ENCODE measurements at places on chromosomes 6 and 20.

GRCh38 chr6:28161410-28162079 lies 19.9 kb downstream of the ZKSCAN8 start:
- peaks cover 32% of the 10 kb centered on the region for H3K36me3 ChIP-seq
- H3K4me3 ChIP-seq, result no peak overlapping the region
- H3K27me3 ChIP-seq, result no peaks in the 10 kb centered on the region
- no peak overlapping the region for H3K27ac ChIP-seq

DNA sequence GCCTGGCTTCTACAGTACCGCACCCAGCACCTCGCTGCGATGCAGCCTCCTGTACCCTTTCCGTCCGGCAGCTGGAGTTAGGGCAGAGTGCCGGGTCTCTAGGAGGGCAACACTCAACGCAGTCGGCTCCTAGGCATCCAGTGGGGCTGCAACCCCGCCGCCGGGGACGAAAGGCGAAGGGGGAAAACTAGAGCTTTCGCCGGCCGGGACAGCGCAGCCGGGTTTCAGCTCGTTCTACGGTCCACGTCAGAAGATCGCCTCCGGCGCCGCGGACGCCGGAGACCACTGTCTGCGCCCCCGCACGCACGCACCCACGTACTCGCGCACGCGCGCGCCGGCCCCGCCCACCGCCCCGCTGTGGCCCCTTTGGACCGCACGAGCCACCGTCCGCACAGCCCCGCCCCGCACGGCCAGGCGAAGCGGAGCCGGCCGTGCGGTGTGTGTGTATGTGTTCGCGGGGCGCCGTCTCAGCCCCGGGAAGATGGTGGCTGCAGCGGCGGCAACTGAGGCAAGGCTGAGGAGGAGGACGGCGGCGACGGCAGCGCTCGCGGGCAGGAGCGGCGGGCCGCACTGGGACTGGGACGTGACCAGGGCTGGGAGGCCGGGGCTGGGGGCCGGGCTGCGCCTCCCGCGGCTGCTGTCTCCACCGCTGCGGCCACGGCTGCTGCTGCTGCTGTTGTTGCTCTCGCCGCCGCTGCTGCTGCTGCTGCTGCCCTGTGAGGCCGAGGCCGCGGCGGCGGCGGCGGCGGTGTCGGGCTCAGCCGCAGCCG lies at the start of gene ATRN:
TSS of gene ATRN (plus strand) at position 392 of the 770 bp plus-strand sequence. CDS start at position 482, 90 bp downstream.
- H3K4me1 ChIP-seq, result peaks cover 28% of the 10 kb centered on the region
- peak within 1 kb of the TSS; percentile 91 for H3K4me3 ChIP-seq
- DNase-seq, result peak; percentile 95
- peaks cover 5% of the 10 kb centered on the region for H3K36me3 ChIP-seq
- peaks cover 12% of the 10 kb centered on the region for H3K27me3 ChIP-seq

- peak overlapping the region; percentile 65 for H3K27ac ChIP-seq
- peaks cover 4% of the 10 kb centered on the region for H3K27me3 ChIP-seq
- no peak for DNase-seq
- peaks cover 6% of the 10 kb centered on the region for H3K4me1 ChIP-seq
Observed at GRCh38 chr20:38198238-38198861, 33.3 kb upstream of the TGM2 start.

DNA sequence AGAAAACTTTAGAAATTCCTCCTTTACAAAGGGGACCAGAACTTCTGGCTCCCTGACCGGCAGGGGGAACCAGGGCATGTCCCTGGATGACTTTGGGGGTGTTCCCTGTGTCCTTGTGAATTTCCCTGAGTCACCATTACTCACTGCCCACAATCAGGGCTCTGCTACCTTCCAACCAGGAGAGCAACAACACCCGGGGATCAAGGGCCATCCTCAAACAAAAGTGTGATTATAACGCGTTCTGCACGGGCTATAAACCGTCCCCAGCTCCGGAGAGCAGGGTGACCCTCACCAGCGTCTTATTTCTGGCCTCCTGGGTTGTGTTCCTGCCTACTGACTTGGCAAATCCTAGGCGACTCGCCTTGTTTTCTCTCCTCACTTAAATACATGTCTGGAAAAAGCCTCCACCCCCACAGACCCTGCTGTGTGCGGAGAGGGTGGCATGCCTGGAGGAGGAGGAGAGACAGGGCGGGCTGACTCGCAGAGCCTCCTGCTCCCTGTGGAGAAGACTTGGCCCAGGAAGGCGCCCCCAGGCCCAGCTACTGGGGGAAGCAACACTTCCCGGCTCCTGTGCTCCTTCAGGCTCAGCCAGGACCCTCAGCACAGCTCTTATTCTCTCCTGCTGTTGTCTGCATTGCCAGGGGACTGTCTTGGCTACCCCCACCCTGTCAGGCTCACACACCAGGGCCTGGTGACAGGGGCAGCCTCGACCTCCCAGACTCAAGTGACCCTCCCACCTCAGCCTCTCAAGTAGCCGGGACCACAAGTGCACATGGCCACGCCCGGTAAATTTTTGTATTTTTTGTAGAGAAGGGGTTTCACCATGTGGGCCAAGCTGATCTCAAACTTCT lies 54.1 kb downstream of the FGD2 start:
- no peak overlapping the region for H3K4me3 ChIP-seq
- H3K27me3 ChIP-seq, result no peaks in the 10 kb centered on the region
- no peaks in the 10 kb centered on the region for H3K36me3 ChIP-seq
- peak overlapping the region; percentile 95 for H3K27ac ChIP-seq
- DNase-seq, result peak; percentile 39

DNA sequence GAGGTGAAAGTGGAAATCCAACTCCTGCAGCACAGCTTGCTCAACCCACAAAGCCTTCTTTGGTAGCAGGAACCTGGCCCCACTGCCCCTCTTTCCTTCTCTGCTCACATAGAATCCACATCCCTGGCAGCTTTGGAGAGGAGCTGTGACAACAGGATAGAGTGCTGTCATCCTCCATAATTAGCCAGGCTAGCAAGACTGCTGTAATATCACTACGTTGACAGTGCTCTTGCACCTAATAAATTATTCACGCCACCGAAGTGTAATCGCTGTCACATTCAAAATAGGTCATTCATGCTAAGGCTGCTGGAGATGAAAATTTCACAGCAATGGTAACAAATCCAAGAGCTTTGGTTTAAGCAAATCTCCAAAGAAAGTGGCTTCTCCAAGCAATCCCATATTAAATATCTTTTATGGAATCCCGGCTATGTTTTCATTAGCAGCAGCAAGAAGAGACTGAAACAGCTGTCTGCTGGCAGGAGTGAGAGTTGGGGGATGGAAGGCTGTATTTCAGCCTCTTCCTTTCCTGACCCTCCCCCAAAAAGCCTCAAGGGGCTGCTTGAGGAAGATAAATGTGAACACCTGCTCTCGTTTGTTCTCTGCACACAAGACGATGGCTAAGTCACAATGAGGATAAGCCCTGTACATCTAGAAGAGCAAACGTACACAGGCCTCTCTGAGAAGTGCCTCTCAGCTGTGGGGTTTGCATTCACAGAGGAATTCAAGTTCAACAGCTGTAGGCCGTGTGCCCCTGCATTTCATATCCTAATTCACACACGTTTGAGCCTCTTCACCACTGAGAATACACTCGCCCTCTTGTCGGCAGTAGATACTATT lies 16.5 kb downstream of the RIPOR2 start:
- peaks cover 27% of the 10 kb centered on the region for H3K4me1 ChIP-seq
- H3K4me3 ChIP-seq, result peak overlapping the region; percentile 5
- no peak for DNase-seq
- H3K27ac ChIP-seq, result peak overlapping the region; percentile 31

- H3K4me1 ChIP-seq, result peaks cover 23% of the 10 kb centered on the region
- H3K27me3 ChIP-seq, result peaks cover 30% of the 10 kb centered on the region
- no peak for DNase-seq
- H3K27ac ChIP-seq, result no peak overlapping the region
- H3K36me3 ChIP-seq, result peaks cover 7% of the 10 kb centered on the region
Observed at GRCh38 chr6:170006900-170007467, 255.6 kb downstream of the ERMARD start.

DNA sequence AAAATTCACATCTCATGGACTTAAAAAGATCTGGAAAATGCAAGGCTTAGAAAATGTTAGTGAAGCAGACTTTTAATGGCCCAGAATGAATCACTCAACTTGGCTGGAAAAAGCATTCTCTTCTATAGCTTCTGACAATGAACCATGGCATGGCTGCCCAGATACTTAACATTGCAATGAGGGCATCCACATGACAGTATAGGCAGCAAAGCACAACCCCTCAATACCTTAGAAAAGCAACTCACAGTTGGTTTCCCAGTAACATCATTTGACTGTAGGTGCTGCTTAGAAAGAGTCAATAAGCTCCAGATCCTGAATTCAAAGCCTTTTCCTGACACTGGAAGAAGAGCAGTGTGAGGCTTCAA lies 155.8 kb downstream of the EYA4 start:
- H3K36me3 ChIP-seq, result no peaks in the 10 kb centered on the region
- H3K27me3 ChIP-seq, result no peaks in the 10 kb centered on the region
- H3K4me1 ChIP-seq, result peaks cover 12% of the 10 kb centered on the region
- H3K27ac ChIP-seq, result no peak overlapping the region

- no peak overlapping the region for H3K27ac ChIP-seq
- no peak for DNase-seq
- peaks cover 94% of the 10 kb centered on the region for H3K27me3 ChIP-seq
- H3K36me3 ChIP-seq, result peaks cover 6% of the 10 kb centered on the region
- H3K4me1 ChIP-seq, result peaks cover 14% of the 10 kb centered on the region
Observed at GRCh38 chr20:56634735-56635385, 5.8 kb downstream of the TFAP2C start.

DNA sequence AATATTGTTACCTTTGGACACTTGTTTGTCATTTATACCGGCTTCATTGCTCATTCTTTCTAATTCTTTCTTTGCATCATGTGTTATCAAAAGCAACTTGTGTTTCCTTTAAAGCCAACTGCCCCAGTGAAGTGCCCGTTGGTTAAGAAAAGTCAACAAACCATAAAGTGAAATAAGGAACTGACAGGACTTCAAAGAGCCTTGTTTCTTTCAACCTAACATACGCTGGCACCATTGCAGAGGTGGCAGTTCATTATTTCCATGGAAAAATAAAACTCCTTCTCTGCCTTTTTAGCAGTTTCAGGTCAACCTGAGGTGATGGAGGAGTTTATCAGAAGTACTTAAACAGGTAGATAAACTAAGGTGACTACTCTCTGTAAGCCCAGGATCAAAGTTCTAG lies 28.8 kb downstream of the FERMT1 start:
- no peak overlapping the region for H3K27ac ChIP-seq
- H3K27me3 ChIP-seq, result peaks cover 2% of the 10 kb centered on the region
- no peaks in the 10 kb centered on the region for H3K4me1 ChIP-seq
- DNase-seq, result no peak
- no peak overlapping the region for H3K4me3 ChIP-seq

DNA sequence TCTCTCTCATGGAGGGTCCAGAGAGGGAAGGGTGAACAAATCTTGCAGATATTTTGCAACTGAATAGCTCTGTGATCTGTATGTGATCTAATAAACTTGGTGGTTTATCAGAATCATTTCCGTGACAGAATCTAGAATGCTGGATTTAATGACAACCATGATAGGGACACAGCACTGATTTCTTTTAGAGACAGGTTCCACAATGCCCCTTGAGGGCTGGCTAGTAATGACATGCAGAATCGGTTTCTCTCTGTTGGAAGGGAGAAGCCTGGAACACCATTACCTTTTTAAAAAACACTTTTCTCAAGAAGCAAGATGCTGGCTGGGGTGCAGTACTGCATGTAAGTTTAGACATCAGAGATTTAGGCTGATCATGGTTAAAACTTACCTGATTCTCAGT lies 313.4 kb downstream of the CDH26 start:
- H3K27me3 ChIP-seq, result peaks cover 26% of the 10 kb centered on the region
- no peak overlapping the region for H3K4me3 ChIP-seq
- H3K4me1 ChIP-seq, result no peaks in the 10 kb centered on the region
- no peaks in the 10 kb centered on the region for H3K36me3 ChIP-seq

DNA sequence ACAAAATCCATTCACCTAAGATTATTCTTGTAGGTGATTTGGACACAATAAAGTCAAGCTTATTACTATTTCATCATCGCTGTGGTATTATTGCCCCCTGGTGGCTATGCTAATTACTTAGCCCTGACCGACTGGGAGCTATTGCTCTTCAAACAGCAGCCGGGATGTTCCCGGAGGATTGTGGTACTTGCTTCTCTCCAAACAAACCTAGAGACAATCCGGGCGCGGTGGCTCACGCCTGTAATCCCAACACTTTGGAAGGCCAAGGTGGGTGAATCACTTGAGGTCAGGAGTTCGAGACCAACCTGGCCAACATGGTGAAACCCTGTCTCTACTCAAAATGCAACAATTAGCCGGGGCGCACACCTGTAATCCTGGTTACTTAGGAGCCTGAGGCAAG lies 15.4 kb upstream of the STMND1 start:
- H3K4me3 ChIP-seq, result no peak overlapping the region
- peak; percentile 28 for DNase-seq
- H3K36me3 ChIP-seq, result no peaks in the 10 kb centered on the region
- H3K27ac ChIP-seq, result no peak overlapping the region
- H3K4me1 ChIP-seq, result no peaks in the 10 kb centered on the region

GRCh38 chr20:24060851-24061590 lies 72.4 kb upstream of the GGTLC1 start:
- no peak overlapping the region for H3K4me3 ChIP-seq
- H3K36me3 ChIP-seq, result no peaks in the 10 kb centered on the region
- no peak overlapping the region for H3K27ac ChIP-seq

- DNase-seq, result no peak
- H3K4me1 ChIP-seq, result no peaks in the 10 kb centered on the region
- no peaks in the 10 kb centered on the region for H3K36me3 ChIP-seq
- H3K4me3 ChIP-seq, result no peak overlapping the region
Observed at GRCh38 chr6:143592335-143592734, 80.8 kb upstream of the FUCA2 start.

- no peaks in the 10 kb centered on the region for H3K27me3 ChIP-seq
- H3K4me1 ChIP-seq, result peaks cover 33% of the 10 kb centered on the region
- H3K27ac ChIP-seq, result no peak overlapping the region
- H3K4me3 ChIP-seq, result peak overlapping the region; percentile 82
- DNase-seq, result no peak
Observed at GRCh38 chr20:20017844-20018185, 653 bp downstream of the NAA20 start.

GRCh38 chr6:124995131-124995530 lies 32.9 kb downstream of the RNF217 start:
- no peaks in the 10 kb centered on the region for H3K36me3 ChIP-seq
- H3K27me3 ChIP-seq, result no peaks in the 10 kb centered on the region
- no peak overlapping the region for H3K4me3 ChIP-seq
- no peaks in the 10 kb centered on the region for H3K4me1 ChIP-seq
- no peak overlapping the region for H3K27ac ChIP-seq

GRCh38 chr20:61050336-61050890 lies 201.6 kb upstream of the CDH4 start:
- no peak overlapping the region for H3K27ac ChIP-seq
- peaks cover 3% of the 10 kb centered on the region for H3K4me1 ChIP-seq
- H3K27me3 ChIP-seq, result peaks cover 10% of the 10 kb centered on the region
- no peak overlapping the region for H3K4me3 ChIP-seq
- no peak for DNase-seq
- peaks cover 5% of the 10 kb centered on the region for H3K36me3 ChIP-seq

DNA sequence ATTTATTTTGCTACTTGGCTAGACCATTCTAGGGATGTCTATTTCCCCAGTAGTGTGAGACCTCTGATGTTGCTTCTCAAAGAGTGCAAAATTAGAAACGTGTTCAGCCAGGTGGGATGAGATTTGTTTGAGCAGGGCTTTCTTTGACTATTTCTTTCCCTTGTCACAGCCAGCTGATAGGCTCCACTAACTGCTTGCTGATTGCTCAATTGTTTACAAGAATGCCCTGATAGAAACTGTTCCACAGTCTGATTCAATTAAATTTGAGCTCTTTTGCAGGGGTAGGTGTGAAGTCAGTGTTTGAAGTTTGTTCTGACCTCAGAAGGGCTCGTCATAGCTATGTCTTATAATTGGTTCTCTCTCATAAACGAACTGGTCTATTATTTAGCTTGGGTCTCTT lies 220.5 kb downstream of the FNDC1 start:
- no peak overlapping the region for H3K27ac ChIP-seq
- peaks cover 63% of the 10 kb centered on the region for H3K27me3 ChIP-seq
- H3K4me3 ChIP-seq, result no peak overlapping the region
- H3K36me3 ChIP-seq, result no peaks in the 10 kb centered on the region

- no peak overlapping the region for H3K27ac ChIP-seq
- no peak for DNase-seq
- H3K36me3 ChIP-seq, result no peaks in the 10 kb centered on the region
- H3K27me3 ChIP-seq, result no peaks in the 10 kb centered on the region
- H3K4me1 ChIP-seq, result no peaks in the 10 kb centered on the region
Observed at GRCh38 chr6:48670546-48670945, 559.5 kb upstream of the PTCHD4 start.
